ENCODE measurements at places on chromosomes 7 and 10.
A peak's percentile ranks its signal among the peaks of the same experiment; 100 is the strongest.

DNA sequence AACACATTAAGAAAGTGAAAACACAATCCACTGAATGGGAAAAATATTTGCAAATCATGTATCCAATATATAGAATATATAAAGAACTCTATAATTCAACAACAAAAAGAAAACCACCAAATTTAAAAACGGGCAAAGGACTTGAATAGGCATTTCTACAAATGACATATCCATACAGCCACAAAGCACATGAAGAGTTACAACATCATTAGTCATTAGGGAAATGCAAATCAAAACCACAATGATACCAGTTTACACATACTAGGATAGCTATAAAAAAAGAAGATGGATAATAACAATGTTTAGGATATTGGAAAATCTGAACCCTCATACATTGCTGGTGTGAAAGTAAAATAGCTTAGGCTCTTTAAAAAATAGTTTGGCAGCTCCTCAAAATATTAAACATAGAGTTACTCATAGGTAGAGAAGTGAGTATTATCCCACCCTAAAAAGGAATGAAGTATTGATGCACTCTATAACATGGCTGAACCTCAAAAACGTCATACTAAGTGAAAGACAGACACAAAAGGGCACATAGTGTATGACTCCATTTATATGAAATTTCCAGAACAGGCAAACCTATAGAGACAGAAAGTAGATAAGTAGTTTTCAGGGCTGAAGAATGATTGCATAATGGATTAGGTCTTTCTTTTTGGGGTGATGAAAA is 4.5 kb downstream of the ZPBP start:
- DNase-seq = no peak

GRCh38 chr10:125557801-125558505 is 125.0 kb downstream of the TEX36 start:
- DNase-seq = no peak

- no peak for DNase-seq
Observed at GRCh38 chr7:20642166-20642565, 26.7 kb downstream of the ABCB5 start.

DNA sequence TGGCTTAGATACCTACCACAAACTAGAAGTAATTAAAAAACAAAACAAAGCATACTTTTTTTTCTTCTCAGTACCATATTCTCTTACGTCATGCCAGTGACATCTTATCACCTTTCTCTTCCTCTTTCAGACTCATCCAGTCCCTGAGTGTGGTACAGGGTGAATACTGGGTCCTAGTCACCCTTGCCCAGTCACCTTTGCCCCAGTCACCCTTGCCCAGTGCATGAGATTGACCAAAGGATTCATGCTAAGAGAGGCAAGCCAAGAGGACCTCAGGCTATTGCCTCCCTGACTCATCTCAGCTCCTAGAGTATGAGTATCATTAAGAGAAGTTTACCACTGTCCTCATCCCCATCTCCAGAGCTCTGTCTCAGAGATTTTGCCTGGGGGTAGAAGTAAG is 10.0 kb upstream of the TSPAN12 start:
- peak; percentile 10 for DNase-seq

- no peak for DNase-seq
Observed at GRCh38 chr10:47379445-47379785, 4.7 kb downstream of the ZNF488 start.

GRCh38 chr7:77786018-77786417 is 12.2 kb downstream of the TMEM60 start:
- no peak for DNase-seq

DNA sequence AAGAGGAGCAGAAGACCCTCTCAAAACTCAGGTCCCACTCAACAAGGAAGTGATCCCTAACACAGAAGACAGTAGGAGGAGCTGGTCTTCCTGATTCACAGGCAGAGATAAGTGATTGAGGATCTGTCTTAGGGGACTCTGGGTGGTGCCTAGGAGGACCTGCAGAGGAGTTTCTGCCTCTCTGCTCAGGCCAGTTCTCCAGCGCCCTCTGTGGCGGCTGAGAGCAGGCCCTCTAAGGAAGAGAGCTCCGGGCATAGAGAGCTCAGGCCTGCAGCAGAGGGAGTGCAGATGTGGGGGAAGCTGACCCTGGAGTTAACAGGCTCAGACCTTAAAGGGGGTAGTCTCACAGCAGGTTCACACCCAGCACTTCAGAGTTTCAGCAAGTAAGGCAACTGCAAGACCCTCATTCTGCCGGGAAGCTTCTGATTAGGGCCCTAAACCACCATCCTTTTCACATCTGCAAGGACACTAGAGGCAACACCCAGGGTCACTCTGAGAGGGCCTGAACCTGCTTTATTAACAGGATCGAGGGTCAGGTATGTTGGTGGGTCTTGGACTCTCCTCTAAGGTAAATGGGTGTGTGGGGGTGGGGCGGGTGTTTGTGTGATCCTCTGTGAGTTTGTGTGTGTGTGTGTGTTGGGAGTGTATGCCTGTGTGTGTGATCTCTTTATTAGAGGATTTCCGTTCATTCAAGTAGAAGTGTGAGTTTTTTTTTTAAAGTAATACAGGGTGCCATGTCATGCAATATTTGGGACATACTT is 57.6 kb upstream of the TARP start:
- DNase-seq = no peak

GRCh38 chr10:128541926-128542475 is 415.8 kb upstream of the MKI67 start:
- DNase-seq = no peak

DNA sequence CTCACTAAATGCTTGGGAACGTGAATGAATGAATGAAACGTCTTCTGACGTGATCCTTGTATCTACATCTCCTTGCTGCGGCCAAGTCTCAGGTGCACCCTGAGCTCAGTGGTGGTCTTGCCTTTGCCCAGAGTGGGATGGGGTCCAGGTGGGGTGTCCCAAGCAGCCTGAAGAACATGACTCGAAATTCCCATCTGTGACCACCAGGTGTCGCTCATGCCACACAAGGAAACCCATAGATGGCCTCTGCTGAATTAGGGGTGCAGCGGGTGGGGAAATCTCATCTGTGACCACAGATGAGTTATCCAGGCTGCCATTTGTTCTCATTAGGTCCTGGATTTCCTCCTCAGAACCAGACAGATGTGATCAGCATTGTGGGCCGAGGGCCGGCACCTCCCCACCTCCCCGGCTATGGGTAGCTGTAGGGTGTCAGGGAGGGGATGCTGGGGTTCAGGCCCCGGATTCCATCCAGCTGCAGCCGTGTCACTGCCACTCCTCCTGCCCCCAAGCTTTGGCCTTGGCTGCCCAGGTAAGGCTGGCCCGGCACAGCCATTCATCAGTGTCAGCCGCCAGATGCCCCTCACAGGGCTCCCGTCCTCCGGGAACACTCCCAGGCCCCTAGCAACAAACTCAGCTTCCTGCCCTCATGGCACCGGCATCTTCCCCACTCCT is 21.0 kb upstream of the GNA12 start:
- DNase-seq = peak; percentile 88

DNA sequence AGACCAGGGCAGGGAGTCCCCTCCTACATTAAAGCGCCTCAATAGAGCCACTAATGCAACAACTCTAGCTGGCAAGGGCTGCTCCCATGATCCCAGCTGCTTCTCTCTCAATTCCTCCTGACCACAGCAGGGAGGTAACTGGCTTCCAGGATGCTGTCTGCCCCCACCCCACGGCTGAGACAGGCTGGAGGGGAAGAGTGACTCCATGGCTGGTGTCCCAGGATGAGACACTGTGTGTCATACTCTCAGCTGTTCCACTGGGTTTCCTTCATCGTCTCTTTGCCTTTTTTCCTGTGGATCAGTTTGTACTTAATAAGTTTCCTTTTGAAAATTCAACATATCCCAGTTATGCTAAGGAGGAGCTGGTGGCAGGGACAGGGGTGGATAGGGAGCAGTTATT is 27.7 kb upstream of the MYH16 start:
- DNase-seq = peak; percentile 55

DNA sequence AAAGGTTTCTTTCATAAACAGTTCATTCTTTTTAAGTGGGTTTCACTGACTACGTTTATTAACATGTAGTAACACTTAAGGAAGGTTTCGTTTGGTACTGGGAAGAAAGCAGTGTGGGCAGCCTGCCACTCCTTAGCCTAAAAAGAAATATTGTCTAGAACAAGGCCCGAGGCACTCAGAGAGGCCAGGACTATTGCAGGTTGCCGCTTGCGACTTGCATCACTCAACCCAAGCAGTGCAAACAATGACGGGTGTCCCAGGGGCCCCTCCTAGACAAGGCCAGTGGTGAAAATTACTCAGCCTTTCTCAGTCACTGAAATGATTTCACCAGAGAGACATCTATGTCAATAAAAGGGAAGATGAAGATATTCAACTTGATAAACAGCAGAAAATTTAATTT is 243.9 kb downstream of the SNX13 start:
- no peak for DNase-seq

GRCh38 chr10:92880233-92880861 is 32.0 kb downstream of the EXOC6 start:
- peak; percentile 60 for DNase-seq

DNA sequence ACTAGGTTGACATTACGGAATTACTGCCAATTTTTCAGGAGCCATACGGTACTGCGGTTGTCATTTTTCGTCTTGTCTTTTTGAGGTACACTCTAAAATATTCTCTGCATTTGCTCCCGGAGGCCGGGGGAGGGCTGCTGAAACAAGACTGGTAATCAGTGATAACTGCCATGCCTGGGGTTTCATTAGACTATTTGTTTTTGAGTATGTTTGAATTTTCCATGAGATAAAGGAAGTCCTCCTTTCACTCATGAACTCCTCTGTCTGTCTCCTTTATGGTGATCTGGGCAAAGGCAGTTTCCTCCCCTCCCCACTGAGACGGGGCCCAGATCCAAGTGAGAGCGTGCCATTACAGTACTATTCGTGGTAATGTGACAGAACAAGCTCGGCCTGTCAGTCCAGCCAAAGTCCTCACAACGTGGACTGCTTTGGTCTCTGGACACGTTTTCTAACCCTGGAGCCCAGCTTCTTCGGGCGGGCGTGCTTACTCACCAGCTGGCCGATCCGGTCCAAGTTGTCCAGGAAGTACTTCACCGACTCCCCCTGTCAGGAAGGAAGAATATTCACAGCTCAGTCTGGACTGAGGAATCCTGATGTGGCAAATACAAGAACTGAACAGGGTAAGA is 45.1 kb downstream of the AMZ1 start:
- peak; percentile 85 for DNase-seq

DNA sequence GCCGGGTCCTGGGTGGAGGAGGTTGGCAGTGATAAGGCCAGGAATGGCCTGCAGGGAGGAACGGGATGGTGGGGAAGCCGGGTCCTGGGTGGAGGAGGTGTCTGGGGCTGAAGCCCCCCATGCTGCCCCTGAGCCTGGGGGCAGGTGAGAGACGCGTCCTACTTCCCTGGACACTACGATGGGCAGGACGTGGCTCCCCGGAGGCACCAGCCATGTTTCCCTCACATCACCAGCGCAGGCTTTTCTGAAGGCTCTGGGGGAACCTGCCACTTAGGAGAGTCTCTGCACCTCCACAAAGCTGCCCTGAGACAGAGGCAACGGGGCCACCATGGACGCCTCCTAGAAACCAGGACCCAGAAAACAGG is 324.8 kb downstream of the DNAJB6 start:
- no peak for DNase-seq

GRCh38 chr10:101903827-101904550 is 60.4 kb upstream of the KCNIP2 start:
- DNase-seq = no peak

- DNase-seq = no peak
Observed at GRCh38 chr7:44608916-44609648, 2.7 kb downstream of the OGDH start.

GRCh38 chr7:15291699-15292098 is 270.1 kb downstream of the AGMO start:
- no peak for DNase-seq

DNA sequence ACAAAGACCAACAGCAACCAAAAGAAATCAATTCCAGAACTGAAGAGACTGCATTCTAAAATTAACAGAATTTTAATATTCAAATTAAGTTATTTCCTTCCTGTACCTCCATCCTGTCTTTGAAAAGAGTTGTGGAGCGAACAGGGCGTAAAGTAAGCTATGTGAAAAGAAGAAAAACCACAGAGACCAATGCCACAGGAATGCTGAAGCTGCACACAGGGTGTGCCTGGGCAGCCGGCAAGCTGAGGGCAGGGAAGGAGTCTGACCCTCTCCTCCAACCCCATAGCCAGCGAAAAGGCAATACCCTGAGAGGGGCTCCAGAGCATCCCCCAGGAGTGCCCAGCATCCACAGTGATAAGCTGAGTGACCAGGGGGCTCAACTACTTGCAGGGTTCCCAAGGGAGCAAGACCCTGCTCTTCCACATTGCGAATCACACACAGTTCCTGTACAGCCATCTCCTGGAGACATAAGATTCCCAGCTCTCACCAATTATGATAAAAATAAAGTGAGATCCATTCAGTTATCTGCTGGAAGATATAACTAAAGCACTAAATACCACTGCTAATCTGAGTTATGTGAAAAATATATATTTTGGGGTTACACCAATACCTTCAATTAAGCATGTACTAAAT is 93.8 kb downstream of the PARD3 start:
- DNase-seq = peak; percentile 38

- no peak for DNase-seq
Observed at GRCh38 chr7:150333659-150334058, 7.8 kb downstream of the RARRES2 start.

GRCh38 chr7:128917122-128917521 is 6.6 kb upstream of the KCP start:
- no peak for DNase-seq

DNA sequence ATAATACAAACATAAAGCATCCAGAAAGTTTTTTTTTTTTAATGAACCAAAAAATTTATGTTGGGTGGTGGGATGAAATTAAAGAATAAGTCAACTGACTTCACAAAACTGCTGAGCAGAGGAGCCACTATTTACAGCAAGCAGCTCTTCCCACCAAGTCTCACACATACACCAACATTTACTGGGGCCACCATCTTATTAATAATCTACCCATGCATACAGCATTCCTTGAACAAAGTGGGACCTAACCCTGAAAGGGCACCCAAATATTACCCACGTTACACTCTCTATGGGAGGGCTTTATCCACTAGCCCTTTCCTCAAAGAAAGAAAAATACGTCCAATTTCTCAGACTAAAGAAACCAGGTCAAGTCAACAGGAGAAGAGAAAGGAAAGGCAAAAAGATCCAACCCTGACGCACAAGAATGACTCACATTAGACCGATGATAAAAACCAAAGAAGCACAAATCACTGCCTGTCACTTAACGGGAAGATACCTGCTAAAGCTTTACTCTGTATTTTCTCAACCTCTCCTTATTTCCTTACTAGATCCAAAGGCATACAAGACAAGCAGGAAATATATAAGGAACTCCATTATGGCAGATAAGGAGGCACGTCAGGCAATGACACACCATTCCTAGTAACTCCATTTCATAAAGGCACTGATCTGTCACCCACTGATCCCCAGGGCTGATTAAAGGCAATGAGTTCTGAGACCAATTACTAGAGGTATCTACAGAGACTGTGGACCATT is 141.8 kb upstream of the ASAH2 start:
- no peak for DNase-seq

DNA sequence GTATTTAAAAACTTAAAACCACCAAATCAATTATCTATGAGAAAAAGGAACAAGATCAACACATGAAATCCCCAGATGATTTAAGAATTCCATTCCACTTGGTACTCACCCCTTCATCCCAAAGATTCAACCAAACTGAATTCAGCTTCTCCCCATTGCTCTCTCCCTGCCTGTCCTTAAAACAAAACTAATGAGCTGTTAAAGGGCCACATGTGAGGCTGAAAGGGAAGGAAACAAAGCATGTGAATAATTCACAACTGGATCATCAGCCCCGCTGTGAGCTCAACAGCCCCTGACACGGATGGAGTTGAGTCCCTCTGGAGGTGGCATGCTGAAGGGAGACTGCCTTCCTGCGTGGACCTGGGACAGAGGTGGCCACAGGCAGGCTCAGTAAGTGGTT is 32.9 kb downstream of the VOPP1 start:
- DNase-seq = no peak
